ENCODE measurements at places on chromosomes 13 and 19.

GRCh38 chr13:98324105-98324504 is 147.0 kb upstream of the RNF113B start:
- DNase-seq = no peak

- DNase-seq = no peak
These were observed 254.3 kb downstream of the NDFIP2 start for GRCh38 chr13:79735228-79735627.

DNA sequence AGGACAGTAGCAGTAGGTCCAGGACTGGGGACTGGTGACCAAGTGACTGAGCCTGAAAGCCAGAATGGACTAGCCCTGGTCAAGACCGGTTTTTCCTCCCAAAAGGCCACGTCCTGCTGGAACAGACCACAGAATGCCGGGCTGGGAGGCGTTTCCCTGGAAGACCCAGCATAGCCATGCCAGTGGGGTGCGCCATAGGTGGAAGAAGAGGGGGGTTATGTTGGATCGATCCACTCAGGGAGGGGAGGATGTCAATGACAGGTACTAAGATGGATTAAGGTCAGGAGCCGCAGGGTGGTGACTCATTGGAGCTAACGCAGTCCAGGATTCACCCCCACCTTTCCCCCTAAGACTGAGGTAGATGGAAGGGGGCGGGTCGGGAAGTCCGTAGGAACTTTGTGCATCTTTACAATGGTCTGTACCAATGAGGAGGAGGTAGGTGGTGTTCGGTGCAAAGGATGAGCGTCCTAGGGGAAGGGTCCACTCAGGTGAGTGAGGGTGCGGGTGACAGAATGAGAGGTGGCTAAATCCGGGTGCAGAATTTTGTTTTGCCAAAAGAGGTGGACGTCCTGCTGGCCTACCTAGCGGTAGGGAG is 21.0 kb downstream of the VASP start:
- DNase-seq = no peak

- no peak for DNase-seq
These were observed 82.5 kb downstream of the TSHZ3 start for GRCh38 chr19:31266731-31267130.

DNA sequence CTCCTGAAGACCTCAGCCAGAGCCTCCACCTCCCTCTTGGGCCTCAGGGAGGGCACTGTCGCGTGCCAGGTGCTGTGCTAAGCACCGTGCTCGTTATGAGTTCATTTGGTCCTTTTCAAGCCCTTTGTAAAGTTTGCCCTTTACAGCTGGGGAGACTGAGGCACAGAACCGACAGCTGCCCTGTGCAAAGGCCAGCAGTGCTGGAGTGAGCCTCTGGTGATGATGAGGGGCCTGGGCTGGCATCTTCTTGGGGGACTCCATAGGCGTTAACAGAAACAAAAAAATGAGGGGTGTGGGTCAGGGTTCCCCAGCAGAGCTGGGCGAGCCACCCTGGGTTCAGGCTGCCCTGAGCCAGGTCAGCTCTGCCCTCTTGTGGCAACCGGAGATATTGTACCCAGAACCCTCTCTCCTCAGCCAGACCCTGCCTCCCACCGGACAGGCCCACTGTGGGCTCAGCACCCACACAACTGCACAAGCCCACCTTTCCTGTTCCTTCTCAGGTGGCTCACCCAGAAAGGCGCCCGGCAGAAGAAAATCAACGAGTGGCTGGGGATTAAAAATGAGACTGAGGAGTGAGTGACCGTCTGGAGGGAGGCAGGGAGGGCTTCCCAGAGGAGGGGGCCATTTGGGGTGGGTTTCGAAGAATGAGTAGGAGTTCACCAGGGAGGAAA is 5.5 kb upstream of the IFI30 start:
- DNase-seq = no peak

DNA sequence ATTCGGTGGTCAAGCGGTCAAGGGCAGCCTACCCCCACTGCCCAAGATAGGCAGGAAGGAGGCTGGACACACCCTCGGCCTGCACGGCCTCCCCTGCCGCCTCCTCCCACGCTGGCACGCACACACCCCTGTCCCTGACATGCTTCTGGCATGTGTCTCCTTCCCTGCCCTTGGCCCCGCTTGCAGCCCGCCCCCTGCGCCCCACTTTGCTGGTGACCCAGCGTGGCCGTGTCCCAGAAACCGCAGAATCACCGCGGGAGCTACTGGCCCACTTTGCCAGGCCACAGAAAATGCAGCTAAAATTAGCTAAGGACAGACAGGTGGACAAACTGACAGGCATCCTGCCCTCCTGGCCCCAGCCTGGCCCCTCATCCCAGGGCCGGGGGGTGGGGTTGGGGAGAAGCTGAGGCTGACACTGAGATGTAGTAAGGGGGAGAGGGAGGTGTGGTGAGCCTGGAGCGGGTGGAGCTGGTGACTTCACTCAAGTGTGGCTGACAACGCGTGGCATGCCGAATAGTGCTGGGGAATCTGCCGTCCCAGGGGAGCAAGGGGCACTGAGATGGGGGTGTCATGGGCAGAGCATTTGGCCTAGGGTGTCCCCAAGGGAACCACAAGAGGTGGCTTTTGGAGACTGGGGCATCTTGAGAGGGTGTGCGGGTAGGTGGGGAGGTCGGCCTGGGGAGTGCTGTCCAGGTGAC is 2.4 kb downstream of the SHANK1 start:
- DNase-seq = no peak

DNA sequence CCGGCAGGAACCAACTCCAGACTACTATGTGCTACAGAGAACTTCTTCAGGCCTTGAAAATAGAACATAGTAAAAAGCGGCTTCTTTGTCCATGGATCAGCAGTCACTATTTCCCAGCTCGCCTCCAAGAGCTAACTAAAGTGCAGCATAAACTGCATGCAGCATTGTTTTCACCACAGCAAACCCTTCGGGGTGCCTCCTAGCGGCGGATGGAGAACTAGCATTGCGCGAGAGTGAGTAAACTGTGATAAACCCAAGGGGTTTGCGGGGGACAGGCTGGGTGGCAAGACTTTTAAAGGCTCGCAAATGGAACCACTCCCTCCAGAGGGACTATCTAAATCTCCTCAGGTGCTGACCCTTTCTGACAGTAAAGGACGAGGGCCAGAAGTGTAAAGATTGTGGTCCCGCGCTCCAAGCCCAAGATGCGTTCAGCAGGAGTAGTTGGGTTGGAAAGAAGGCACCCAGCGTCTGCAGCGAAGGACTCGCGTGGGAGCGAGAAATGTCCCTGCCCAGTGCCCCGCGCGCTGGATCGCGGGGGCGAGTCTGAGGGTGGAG is 21.5 kb upstream of the SGCG start:
- no peak for DNase-seq

- DNase-seq = no peak
These were observed 118.8 kb upstream of the FRY start for GRCh38 chr13:31912647-31913401.

DNA sequence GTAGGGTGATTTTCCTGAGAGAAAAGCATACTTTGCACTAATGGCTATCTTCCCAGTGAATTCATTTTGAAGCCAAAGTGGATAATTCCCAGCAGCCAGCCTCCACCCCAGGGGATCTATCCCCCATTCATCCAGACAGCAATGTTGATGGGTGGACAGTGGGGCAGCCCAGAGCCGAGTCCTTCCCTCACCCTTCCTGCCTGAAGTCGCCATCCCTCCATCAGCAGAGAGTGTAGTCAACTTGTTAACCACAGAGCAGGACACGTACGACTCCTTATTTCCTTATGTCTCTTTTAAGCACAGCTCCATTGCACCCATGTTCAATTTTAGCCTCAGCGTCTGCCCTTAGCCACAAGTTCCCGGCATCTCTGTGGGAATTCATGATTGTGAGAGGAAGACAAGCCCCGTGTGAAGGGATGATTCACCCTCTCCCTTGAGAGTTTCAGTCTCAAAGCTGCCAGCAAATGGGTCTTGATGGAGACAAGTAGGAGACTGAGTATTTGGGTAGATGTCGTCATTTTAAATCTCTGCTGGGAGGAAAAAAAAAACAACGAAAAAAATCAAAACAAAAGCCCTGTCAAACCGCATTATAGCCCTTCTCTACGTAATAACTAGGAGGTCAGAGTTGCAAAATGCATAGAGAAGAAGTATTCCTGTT is 58.3 kb upstream of the MEDAG start:
- no peak for DNase-seq

DNA sequence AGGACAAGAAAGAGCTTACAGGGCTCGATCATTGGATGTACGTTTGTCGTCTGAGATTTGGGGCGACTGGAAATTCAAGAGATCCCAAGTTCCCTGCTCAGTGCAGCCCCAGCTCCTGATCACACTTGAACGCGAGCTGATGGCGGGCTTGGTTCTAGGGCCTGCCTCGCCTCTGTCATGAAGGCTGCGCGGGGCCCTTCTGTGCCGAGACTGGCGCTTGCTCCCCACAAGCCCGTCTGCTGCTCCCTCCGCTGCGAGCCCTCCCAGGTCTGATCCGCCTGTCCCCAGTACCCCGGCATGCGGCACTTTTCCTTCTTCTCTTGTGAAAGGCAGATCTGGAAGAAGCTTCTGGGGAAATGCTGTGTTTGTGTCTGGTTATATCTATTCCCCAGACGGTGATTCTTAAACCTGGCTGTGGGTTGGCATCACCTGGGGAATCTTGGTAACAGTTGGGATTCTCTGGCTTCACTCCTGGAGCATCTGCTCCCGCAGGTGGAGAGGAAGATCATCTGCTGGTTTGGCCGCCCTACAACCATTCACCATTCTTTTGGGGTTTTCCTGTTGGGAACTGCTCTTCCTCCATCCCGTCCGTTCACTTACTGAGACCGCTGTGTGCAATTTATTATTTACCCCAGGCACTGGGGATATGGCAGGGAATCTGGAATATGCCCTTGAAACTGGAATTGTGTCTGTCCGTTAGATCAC is 43.6 kb downstream of the SIPA1L3 start:
- DNase-seq = no peak

DNA sequence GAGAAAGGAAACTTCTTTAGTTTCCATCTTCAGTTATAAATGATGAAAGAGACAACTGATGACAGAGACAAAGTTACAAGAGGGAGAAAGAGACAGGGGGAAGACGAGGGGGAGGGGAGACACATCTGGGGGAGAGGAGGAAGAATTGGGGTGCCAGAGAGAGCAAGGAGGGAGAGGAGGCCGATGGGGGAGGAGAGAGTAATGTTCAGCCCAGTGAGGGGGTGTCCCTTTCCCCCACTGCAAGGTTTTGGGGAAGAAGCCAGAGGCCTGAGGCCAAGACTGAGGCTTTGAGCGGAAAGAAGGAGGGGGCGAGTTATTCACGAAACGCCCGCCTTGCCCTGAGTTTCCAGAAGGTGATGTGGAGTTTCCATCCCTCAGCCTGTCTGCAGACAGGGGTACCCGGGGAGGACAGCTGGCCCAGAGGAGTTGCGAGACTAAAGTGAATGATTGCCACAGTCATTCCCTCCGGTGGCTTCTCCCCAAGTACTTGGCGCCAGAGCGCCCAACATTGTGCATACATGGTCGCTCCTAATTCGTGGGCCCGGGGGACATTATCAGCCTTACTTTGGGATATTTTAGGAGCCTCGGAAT is 558 bp upstream of the PPAN start:
- no peak for DNase-seq

DNA sequence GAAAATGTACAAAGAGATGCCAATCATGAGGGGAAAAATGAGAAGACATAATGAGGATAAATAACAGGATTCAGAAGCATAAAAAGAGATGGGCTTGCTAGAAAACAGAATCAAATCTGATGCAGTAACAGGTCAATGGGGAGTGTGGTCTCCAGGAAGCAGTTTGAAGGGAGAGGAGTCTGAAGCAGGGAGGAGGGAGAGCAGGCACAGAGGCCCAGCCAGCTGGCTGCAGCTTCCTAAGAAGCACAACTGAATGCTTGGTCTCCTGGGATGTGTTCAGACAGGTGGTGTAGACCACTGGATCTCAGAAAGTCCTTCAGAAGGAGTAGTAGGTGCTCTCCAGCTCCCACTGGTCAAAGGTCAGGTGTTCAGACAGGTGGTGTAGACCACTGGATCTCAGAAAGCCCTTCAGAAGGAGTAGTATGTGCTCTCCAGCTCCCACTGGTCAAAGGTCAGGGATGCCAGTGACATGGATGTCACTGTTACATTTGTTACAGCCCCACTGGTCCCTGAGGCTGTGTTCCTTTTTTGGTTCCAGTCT is 68.3 kb upstream of the UBAC2 start:
- no peak for DNase-seq

- no peak for DNase-seq
These were observed 22.2 kb downstream of the RASA3 start for GRCh38 chr13:114110091-114110829.

GRCh38 chr13:32246468-32246867 is 68.7 kb downstream of the ZAR1L start:
- DNase-seq = no peak

DNA sequence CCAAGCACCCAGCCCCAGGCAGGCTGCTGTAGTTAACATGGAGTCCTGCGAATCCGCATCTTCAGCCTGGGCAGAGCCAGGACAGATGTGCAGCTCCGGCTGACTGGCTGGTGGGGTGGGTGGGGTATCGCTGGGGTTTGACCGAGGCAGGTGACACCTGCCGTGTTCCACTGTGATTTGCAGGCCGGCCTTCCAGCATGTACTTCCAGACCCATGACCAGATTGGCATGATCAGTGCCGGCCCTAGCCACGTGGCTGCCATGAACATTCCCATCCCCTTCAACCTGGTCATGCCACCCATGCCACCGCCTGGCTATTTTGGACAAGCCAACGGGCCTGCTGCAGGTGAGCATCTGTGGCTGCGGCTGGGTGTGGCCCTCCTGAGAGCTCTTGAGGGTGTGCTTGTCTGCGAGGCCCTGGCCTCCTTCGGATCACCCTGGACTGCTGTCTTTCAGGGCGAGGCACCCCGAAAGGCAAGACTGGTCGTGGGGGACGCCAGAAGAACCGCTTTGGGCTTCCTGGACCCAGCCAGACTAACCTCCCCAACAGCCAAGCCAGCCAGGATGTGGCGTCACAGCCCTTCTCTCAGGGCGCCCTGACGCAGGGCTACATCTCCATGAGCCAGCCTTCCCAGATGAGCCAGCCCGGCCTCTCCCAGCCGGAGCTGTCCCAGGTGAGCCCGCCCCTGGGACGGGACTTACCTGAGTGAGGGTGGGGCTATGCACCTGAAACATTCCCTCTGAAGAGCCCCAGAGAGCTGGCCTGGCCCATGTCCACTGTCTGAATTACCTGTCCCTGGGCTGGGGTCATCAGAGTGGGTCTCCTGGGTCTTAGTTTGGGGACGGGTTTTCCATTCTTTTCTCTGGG is 30.6 kb downstream of the CERS1 start:
- no peak for DNase-seq

DNA sequence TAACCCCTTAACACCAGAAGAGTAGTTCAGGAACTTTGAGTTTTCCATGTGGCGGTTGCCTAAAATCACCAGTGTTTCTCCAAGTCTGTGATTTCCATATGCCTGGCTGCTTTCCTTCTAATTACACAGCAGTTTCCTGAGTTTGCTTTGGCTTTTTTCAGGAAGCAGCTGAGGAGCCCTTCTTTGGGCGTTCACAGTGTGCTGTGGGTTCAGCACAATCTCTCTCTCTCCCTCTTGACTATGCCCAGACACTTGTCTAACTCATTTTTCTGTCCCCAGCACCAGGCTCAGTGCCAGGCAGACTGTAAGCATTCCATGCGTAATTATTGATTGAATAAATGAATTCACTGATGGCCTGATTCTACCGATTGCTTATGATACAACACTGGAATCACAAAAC is 19.7 kb downstream of the SCEL start:
- DNase-seq = no peak

GRCh38 chr19:14272623-14273022 is 66.7 kb upstream of the ADGRL1 start:
- no peak for DNase-seq
